ENCODE measurements at places on chromosomes 4 and X.

DNA sequence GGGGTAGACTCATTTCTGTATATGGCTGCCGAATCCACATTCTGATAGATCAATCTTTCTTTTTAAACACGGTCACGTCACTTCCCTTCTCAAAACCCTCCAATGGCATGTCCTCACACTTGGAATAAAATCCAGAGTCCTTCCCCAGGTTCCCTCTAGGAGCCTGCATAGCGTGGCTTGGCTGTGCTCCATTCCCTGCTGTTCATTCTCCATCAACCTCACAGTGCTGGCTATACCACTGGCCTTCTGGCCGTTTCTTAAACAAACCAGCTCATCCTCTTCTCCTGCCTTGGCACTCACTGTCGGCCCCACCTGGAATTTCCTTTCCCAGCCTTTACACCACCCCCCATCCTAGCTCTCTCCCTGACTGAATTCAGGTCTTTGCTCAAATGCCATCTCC lies 77.1 kb downstream of the RBM47 start:
- DNase-seq = no peak

DNA sequence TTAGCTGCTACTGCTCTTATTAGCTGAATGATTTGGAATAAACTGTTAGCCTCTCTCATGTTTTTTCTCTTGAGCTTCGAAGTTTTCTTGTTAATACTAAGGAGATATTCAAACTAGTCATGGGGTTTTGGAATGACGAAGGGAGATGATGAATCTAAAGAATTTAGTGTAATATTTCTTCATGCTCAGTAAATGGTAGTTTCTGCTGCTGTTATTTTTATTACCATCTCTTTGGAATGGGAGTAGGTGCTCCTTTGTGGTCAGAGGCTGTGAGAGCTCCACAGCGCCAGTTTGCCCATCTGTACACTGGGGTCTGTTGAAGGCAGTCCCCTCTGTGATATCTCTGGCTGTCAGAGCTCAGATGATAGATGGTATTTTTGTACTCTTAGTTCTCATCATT lies 33.7 kb downstream of the HTT start:
- no peak for DNase-seq

GRCh38 chr4:147940171-147940570 lies 208.3 kb downstream of the ARHGAP10 start:
- no peak for DNase-seq

DNA sequence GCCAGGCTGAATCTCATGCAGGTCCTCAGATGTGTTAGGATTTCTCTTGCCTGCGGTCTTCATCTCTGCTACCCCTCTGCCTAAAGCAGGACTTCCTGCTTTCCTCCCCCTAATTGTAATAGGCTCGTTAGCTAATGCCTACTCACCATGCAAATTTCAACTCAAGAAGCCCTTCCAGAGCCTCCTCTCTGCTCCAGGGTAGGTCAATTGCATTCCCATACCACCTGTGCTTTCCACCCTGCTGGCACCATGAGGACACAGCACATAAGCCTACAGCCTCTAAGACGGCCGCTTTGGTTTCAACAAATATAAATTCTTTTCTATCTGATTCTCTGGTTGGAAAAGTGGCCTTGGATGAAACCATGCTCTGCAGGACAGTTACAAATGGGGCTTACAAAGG lies 93.9 kb downstream of the QDPR start:
- DNase-seq = no peak

DNA sequence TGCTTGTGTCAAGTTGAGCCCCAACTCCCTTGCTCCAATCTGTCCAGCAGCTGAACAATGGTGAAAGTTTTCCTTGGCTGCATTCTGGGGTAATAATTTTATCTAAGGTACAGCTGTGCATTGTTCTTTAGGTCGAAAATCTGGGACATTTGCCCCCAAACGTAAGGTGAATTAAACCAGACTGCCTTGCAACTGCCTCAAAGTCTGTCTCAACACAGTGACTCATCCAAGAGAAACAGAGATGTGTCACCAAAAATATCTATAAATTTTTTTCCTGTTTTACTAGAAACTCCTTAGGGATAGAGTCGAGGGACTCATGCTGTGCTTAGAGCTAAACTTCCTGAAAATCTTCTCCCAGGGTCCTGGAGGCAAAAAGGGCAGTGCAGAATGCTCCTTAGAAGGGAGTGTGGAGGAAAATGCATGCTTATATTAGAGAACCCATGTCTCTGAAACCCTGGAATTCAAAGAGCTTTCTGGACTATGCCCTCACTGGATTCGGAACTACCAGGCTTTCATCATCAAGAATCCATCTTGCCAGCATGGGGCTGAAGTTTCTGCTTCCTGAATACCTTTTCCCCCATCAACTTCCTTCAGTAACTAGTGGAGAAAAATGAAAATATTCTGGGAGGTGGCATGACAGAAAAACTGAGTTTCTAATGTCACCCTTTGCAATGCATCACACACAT lies 115.7 kb downstream of the PALLD start:
- DNase-seq = no peak

GRCh38 chr4:128424527-128425497 lies 137.2 kb upstream of the PGRMC2 start:
- no peak for DNase-seq

DNA sequence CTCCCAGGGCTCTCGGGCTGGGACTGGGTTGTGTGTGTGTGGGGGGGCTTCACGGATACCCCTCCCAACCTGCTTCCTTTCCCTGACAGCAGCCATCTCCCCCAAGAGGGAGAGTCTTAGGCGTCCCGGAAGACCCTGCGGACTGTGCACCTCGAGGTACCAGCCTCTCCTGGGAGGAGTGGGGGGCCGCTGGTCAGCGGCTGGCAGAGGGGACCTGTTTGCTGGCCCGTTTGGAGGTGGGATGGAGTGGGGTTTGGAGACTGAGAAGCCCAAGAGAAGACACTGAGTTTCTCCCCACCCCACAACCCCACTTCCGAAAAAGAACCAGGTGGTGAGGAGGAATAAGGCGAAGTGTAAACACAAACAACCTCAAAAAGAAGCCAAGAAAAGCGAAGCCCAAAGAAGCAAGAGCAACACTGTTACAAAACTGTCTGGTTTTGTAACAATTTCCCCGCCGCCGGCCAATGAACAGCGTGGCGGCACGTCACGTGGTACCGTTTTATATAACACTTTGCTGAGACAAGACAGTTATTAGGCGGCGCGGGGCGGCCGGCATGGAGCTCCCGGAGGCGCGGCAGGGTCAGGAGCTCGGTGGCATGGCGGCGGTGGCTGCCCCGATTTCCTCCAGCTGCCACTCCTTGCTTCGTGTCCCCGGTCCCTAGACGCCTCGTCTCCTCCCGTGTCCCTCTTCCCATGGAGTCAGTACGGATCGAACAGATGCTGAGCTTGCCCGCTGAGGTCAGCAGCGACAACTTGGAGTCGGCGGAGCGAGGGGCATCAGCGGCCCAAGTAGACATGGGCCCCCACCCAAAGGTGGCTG lies at the start of gene LONRF3:
LONRF3 (plus strand) TSS at position 531 of the 820 bp plus-strand sequence; CDS start at position 694, 163 bp downstream.
- DNase-seq = no peak

DNA sequence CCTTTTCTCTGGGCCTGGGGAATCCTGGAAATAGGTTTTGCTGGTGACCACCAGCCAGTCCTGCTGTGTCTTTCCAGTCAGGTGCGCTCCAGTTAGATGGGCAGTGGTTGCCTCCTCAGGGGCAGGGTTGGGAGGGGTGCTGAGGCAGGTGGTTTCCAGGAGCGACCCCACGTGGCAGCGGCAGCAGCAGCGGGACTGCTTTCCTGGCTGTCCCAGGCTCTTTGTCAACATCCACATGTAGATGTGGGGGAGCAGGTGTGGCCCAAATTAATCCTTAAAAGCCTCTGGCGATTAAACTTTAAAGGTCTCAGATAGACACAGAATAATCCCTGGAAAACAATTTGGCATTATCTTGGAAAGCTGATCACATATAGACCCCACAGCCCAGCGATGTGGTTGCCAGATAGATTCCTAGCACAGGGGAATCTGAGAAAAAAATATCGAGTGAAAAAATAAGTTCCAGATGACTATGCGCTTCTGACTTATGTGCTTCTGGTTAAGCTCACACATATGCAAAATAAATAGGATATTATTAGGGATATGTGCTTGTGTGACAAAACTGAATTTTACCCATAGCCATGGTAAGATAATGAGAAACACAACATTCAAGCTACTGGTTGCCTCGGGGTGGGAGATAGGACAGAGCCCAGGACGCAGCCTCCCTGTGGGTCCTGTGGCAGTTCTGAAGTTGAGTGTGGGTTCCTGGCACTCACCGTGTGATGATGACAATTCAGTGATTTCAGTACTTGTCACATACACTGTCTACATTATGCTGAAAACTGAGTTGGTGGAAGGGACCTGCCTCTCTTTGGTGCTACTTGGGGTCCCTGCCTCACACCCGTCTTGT lies 336.4 kb downstream of the ARHGAP10 start:
- DNase-seq = no peak

- no peak for DNase-seq
These were observed at the start of gene SHROOM3 for GRCh38 chr4:76434901-76435527. SHROOM3 (plus strand) TSS chr4:76435229; CDS start chr4:76436053, 824 bp downstream.

GRCh38 chr4:69818060-69818639 lies 41.8 kb downstream of the SULT1E1 start:
- no peak for DNase-seq

GRCh38 chrX:39499996-39500395 lies 597.8 kb downstream of the BCOR start:
- no peak for DNase-seq

- no peak for DNase-seq
These were observed 131.0 kb downstream of the SMIM20 start for GRCh38 chr4:26044983-26045382.

DNA sequence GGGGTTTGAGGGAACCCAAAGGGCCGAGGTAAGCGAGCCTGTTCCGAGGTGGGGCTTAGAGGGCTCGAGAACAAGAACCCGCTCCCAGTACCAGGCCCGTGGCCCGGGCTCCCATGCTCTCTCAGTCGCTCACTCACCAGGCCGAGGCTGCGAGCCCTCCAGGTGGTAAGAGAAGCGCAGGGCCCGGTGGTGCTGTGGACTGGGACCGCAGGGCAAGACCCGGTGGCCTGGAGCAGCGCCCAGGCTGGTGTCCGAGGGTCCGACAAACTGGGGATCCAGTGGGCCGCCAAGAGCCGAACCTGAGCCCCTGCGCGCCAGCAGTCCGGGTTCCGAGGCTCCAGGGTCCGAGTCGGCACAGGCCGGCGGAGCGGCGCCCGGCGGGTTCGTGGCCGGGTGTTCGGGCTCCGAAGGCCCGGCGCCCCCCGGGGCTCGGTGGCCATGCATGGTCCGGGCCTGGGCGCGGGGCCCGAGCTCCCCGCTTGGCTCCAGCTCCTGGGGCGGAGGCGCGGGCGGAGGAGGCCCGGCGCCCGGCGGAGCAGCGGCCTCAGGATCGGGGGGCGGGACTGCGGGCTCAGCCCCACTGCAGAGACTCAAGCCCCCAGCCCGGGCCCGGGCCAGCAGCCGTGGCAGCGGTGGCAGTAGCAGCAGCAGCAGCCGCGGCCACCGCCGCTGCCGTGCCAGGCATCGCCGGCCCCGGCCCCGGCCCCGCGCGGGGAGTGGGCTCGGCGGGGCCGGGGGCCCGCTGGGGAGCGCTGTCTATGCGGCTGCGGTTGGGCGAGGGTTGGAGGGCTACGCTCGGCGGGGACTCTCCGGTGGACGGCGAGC lies 833 bp downstream of the FGD1 start:
- DNase-seq = no peak

DNA sequence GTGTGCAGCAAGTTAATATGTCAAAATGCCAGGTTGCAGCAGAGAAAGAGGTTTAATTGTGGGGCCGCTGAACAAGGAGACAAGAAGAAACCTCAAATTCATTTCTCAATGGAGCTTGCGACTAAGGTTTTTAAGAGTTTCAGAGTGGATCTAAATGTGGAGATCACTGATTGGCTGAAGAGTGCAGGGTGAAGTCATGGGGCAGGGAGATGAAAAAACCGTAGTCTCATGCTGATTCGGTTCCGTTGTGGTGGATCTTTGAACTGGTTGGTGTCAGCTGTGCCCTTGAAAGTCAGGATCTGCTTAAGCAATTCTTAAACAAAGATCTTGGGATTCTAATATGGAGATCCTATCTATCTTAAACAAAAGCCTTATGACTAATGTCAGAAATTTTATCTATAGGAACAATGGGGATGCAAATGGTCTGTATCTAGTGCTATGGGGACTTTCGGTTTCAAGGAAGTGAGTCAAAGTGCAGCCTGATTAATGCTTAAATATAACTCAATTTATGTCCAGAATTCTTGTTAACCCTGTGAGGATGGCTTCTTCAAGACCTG lies 173.9 kb upstream of the CENPE start:
- no peak for DNase-seq

GRCh38 chr4:109548655-109549054 lies 11.4 kb upstream of the MCUB start:
- no peak for DNase-seq

- DNase-seq = no peak
These were observed 88.7 kb upstream of the HPF1 start for GRCh38 chr4:169846396-169846795.

GRCh38 chr4:89762311-89762710 lies 74.7 kb downstream of the SNCA start:
- no peak for DNase-seq

DNA sequence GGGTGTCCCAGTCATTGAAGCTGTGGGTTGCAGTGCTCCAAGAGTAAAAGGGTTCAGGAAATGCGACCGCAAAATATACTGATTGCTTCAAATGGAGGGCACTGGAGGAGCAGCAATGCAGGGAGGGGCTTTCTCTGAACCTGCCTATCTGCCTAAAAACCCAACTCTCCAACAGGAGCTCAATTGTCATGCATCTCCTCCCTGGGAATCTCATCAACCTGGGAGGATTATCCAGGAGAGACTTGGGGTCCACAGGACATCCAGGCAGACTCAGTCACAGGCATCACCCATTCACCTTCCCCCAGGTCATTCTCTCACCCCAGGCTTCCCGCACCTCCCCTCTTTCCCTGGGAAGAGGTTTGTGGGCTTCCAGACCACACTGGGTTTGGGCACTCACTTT lies 38.2 kb upstream of the TLR3 start:
- DNase-seq = no peak

DNA sequence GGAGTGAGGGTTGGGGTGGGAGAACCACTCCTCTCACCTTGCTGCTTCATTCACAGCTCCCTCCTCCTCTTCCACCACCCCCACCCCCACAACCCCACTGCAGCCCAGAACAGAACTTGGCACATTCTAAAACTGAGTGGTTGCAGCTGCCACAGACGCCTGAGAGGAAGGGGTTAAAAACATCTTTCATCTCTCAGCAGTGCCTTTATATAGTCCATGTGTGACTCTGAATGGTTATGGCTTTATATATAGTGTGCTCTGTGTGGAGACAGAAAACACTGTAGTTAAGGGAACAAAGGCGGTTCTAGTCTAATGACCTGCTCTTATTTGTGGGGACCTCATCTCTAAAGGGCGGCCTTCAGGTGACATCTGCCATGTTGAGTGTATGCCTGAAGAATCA lies 144.8 kb downstream of the BCOR start:
- DNase-seq = no peak

DNA sequence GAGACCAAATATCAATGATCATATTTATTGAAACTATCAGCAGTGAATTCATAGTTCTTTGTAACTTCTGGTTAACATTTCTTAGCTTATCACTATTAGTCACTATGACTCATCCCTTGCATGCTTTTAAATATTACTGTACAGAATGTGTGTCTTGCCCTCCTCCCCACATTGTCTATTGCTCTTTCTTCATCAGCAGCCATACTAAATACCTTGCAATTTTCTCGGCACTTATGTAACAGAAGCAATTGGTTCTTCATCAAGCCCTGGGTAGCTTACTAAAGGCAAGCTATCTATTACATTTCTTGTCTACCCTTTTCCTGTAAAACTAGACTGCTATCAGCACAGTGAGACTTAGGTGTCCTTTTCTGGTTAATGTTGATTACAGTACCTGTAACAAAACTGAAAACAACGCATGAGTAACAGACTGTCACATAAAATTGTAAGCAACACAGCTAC lies 8.2 kb downstream of the KLHL4 start:
- no peak for DNase-seq
